NCI-H510A (cell line): ENCODE measurements at places on chromosomes 1 and 21.

- DNase-seq: no peak
Measured at GRCh38 chr1:3651930-3652547, at the start of gene TP73. Gene TP73 (plus strand): TSS chr1:3652516. CDS start chr1:3682366, 29,850 bp downstream.

DNA sequence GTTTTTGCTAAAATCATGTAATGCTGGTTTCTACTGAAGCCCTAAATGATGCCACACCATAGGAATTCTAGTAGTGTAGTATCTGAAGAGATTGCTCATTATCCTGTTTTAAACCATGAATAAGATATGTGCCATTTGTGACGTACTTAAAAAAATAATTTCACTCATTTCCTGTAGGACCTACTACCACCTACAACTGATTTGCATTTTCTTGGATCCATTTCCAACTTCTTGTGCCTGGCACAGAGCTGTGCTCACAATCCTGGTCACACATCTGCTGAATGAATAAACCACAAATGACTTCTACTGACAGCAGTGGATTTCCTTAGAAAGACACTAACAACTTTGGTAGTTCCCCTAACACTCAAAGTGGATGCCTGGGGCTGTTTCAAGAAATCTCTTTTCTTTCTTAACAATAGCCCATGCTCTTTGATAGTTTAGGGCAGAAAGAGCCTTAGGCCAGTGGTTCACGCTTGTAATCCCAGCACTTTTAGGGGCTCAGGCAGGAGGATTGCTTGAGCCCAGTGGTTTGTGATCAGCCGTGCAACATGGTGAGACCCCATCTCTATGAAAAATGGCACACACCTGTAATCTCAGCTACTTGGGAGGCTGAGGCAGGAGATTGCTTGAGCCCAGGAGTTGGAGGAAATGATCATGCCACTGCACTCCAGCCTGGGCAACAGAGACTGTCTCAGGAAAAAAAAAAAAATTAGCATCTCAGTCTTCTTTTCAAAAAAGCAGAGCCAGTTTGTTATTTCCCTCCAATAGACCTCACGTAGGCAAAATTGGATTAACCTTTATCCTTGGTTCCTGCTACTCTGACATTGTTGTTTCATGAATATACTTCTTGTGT is 13.0 kb upstream of the BATF3 start:
- no peak for DNase-seq

- no peak for DNase-seq
Measured at GRCh38 chr1:63784489-63785390, 10.9 kb downstream of the ROR1 start.

- DNase-seq: no peak
Measured at GRCh38 chr1:4144349-4144971, 244.4 kb upstream of the C1orf174 start.

DNA sequence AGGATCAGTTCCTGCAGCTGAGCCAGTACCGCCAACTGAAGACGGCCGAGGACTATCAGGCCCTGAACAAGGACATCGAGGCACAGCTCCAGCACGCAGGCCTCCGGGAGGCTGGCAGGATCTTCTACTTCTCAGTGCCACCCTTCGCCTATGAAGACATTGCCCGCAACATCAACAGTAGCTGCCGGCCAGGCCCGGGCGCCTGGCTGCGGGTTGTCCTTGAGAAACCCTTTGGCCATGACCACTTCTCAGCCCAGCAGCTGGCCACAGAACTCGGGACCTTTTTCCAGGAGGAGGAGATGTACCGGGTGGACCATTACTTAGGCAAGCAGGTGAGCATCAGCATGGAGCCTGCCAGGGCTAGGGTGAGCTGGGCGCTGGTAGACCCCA is 10.7 kb downstream of the H6PD start:
- no peak for DNase-seq

DNA sequence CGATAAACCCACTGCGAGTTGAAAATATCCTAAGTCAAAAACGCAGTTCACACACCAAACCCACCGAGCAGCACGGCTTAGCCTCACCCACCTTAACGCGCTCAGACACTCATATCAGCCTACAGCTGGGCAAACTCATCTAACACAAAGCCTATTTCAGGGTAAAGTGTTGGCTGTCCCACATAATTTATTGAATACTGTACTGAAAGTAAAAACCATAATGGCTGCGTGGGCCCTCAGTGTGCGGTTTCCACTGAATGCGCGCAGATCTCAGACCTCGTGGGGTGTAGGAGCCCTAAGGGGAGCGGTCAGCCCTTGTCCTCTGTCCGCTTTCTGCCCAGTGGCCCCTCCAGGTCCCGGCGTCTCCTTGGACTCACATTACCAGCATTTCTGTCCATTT is 157.6 kb upstream of the ARHGEF16 start:
- no peak for DNase-seq

DNA sequence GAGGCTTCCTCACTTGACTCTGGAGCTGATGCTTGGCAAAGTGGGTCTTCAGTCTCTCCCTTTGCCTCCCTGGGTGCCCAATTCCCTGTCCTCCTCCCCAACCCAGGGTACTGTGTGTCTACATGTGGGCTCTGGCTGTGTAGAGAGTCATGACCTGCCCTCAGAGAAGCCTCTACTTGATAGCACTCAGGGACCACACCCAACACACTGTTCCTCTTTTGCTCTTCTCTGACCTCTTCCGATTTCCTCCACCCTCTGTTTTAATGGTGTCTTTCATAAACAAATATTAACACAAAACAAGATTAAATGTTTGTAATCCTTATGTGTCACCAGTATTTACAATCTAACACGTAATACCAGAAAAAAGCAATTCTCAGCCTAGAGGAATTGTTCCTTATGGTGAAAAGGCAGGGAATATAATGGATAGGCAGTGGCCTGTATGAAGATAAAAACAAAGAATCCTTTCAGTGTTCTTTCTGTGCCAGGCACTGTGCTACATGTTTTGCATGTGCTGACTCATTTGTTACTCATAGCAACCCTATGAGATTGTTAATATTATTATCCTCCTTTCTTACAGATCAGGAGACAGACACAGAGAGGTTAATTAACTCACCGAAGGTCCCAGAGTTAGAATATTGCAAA is 58.2 kb downstream of the HSD3B1 start:
- DNase-seq: no peak

DNA sequence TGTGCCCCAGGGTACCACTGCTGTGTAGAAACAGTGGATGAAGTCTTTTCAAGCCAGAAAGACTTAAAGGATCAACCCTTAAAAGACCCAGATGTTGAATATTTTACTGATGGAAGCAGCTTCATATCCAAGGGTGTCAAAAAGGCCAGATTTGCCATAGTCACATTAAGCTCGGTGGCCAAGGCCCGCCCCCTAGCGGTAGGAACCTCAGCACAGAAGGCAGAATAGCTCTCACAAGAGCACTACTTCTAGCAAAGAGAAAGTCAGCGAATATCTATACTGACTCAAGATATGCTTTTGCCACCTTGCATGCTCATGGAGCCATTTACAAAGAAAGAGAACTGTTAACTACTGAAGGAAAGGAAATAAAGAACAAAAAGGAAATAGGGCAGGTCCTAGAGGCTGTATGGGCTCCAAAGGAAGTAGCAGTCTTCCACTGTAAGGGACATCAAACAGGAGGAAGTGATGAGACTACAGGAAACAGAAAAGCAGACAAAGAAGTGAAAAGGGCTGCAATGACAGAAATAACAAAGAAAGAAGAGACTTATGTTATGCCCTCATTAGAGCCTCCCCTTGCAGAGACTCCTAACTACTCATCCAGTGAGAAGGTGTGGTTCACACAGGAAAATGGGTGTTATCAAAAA is 90.5 kb downstream of the LIPI start:
- DNase-seq: no peak

DNA sequence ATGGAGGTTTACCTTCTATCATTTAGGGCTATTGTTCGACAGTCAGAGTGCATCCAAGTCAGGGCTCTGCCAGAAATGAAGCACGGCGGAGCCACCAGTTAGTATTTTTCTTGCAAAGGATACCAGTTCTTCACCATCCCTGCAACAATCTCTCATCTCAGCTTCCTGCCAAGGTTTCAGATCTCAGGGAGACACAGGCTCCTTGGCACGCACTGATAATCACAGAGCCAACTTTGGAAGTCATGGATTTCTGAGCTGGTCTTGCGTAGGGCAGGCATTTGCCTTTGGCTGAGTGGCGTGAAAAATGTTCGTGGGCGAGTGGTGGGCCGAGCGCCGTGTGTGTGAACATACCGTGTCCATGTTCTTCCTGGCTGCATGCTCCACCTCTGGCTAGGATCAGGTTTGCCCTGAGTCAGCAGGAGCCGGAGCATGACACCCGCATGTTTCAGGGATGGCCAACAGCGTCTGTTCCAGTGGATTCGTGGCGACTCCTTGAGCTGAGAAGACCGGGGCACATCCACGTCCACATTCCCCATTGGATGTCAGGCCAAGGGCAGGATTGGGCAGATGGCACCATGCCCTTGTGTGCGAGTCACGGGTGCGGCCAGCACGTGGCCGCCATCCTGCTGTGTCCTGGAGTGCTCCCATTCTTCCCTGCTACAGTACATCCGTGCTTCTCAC is 118.5 kb upstream of the C1orf174 start:
- DNase-seq: no peak

DNA sequence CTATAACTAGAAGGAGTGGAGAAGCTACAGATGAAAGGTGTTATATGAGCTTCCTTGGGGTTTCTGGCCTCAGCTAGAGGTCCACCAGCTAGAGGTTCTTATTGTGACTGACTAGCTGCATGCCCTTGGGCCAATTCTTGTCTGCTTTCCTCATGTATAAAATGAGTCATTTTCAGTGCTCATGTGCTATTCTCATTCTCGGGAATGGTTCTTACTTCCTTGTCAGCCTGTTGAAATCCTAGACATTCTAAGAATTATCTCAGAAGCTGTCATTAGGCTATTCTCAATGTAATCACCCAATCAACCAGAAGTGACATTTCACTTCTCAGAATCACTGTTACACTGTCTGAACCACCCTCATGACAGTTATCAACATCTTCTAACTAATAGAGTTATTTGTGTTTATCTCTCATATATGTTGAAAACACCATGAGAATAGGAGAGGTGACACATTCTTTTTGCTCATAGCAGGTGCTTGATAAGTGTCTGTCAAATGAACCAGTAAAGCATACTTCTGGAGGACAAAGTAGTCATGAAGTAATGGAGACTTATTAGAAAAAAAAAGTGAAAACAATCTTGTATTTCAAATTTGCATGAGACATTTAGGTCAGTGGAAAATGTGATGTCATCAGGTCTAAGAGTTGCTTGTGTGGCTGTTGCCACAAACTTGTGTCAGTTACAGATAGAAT is 122.8 kb upstream of the IVNS1ABP start:
- no peak for DNase-seq

DNA sequence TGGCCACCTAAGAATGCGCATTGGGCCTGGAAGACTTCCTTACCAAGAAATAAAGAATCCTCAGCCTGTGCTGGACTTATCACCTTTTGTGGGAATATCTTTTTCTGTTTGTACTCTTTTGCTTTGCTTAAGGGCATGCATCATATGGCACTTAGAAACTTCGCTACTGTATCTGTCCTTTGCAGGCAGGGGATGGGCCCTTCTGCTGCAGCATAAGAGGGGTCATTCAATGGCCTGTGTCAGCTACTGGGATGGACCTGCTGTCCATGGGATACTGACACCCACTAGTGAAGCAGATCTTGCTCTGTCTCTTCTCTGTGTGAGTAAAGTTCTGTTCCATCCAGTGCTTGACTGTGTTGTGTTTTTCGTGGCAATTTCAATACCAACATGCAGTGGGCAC is 239.0 kb upstream of the JUN start:
- DNase-seq: no peak

DNA sequence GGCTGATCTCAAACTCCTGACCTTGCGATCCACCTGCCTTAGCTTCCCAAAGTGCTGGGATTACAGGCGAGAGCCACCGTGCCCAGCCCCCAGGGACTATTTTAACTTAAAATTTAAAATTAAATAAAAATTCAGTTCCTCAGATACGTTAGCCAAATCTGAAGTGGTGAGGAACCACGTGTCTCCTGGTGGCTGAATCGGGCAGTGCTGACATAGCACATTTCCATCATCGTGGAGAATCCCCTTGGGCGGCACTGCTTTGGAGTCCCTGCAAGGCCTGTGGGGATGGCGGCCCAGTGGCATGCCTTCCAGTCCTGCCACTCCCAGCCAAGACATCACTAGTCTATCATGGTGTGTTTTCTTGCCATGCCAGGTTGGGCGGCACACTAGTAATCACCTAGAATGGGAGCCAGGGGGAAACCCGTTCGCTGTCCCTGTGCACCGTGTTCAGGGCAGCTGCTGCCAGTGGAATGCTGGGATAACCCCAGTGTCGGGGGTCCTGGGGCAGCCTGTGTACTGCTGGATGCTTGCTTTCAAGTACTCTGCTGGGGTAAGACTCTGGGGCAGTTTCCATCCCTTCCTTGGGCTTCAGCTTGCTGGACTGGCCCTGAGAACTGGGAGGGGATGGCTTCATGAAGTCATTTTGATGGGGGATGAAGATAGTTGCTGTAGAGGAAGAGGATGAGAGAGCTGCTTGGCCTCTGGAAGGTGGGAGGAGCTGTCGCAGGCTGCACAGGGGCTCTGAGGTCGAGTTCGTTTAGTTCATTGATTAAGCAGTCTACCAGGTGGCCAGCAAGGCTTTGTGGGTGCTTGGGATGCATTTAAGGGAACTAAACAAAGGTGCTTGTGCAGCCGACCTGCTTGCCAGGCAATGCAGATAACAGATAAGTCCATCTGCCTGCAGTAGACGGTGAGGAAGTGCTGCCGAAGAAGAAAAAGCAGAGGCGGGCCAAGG is 4.6 kb downstream of the ZBTB48 start:
- DNase-seq: no peak

GRCh38 chr21:38112219-38112789 is 144.5 kb upstream of the KCNJ15 start:
- no peak for DNase-seq

- no peak for DNase-seq
Measured at GRCh38 chr1:172360511-172360910, 60.0 kb upstream of the C1orf105 start.

DNA sequence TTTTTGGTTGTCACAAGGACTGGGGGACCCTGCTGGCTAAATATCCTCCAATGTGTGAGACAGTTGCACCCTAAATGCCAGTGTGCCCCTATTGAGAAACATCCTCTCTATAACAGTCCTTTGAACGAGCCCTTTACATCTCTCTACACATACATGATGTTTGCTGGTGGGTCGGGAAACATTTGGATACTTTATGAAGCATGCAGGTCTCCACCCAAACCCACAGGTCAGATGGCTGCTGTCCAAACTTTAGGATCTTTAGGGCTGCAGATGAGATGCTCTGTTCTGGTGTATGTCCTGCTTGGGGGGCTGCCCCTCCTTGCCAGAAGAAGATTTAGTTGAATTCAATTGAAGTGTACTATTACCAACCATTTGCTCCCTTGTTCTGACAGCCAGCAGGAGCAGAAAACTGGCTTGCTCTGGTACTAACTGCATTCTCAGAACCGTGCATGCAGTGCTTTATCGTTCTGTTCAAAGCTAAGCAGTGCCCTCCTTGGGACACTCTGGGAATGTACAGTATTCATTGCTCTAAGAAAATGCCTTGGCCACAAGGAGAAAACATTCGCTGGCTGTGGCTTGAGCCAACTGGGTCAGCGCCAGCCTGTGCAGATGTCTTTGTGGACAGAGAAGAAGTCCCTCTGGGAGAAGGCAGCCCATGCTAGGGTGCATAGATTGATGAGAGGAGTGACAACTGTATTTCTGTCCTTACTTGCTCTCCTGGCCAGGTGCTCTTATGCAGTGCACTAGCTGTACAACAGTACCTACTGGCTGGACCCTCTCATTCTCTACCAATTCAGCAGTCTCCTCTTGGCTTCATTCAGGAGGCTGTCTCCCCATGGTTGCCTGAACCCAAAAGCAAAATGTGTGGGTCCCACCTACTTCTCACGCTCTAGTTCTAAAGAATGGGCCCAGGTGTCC is 61.4 kb upstream of the DIRAS3 start:
- DNase-seq: no peak
